ENCODE measurements at places on chromosomes 7 and 10.

DNA sequence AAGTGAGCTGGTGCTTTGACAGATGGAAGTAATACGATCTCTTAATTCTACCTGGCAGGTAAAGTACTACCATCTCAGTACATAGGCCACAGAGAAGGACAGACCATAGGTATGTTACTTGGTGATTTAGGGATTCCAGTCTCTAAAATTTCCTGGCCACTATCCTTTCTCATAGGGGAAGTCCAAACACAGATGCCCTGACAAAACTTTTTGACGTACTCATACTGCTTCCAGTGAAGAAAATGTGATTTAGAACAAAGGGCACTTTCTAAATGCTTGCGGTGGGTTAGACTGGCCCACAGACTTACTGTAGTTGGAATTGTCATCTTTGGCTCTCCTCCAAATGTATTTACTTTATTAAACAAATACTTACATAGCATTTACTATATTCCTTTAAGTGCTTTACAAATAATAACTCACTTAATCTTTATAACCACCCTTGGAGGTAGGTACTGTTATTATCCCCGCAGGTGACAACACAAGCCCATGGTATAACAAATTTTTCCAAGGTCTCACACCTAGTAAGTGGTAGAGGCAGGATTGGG, 3.0 kb downstream of the PI4K2A start:
- no peak for DNase-seq

DNA sequence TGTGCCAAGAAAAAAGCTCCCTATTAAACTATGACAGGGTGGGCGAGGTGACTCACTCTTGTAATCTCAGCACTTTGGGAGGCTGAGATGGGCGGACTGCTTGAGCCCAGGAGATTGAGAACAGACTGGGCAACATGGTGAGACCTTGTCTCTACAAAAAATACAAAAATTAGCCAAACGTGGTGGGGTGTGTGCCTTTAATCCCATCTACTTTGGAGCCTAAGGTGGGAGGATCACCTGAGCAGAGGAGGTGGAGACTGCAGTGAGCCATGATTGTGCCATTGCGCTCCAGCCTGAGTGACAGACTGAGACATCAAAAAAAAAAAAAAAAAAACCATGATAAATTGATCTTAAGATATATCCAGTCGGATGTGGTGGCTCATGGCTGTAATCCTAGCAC, 11.5 kb downstream of the POLR3A start:
- DNase-seq: no peak

GRCh38 chr10:94199565-94199964, 163.2 kb downstream of the NOC3L start:
- no peak for DNase-seq

DNA sequence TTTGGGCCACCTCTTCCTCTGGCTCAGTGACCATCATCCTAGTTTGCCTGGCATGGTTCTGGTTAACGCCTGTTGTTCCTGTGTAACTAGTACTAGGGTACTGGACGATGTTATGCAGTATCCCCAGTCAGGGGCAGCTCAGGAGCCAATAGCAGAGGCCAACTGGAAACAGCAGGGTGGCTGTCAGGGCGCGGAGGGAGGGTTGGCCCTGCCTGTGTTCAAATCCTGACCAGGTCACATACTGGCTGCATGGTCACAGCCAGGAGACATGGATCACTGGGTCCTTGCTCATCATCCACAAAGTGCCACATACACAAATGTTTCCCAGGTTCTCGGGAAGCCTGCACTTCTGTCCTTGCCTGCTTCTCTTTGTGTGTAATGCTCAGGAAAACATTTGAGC, 12.3 kb upstream of the RBP3 start:
- DNase-seq: no peak

- no peak for DNase-seq
Measured at GRCh38 chr10:119608316-119609155, 11.8 kb upstream of the TIAL1 start.

GRCh38 chr10:48249004-48249762, 25.3 kb downstream of the FRMPD2 start:
- DNase-seq: no peak

DNA sequence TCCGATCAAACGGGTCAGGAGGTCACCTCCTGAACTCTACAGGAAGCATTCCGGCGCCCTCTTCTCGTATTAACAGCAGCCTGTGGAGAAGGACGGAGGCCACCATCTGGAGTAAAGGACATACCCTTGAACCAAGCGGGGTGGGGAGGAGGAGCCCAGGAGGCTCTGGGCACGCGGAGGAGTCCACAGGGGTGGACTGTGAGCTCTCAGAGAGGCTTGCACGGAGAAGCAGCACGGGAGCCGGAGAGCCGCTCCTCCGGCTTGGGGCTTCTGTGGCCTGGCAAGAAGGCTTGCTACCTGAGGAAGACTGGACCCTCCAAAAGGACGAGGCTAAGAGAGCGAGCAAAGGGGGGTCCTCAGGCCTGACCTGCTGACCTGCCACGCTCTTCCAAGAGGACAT, 77.9 kb downstream of the MAD1L1 start:
- DNase-seq: no peak

- DNase-seq: no peak
Measured at GRCh38 chr7:1535701-1536454, 5.4 kb downstream of the MAFK start.

DNA sequence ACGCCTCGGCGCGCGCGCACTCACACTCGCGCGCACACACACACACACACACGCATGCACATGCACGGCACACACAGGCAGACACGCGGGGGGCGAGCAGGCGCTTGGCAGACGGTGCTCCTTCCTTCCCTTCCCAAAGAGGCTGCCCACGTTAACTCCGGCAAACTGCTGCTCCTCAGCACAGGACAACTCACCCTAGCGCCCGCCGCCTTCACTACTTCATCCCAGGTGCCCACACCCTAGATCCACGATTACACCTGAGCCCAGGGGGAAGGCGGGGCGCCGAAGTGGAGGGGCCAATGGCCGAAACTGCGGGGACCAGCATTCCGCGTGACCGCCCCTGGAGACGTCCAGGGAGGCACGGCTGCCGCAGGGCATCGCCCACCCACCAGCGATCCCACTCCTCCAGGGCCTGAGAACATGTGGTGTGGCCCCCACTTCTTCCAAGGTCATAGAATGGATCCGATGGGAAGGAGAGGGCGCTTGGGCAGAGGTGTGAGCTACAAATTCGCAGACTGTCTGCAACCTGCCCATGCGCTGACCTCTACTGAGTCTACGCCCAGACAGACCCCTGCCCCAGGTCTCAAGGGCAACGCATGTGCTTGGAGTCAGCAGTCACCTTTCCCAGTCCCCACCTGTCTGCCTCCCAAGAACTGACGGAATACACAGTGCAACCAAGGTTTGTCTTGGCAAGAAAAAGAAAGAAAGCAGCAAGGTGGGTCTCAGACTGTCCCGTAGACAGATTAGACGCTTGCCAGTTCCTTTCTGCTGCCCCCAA, 74.6 kb downstream of the CALN1 start:
- no peak for DNase-seq
